Ovary (tissue), 10 donors: ENCODE measurements at places on chromosomes 2 and 18. TPM values are rescaled to one million over a fixed set of nuclear protein-coding genes. Genes with fewer than 3 reads are reported as not detected.

The C2orf66 gene
- not detected for total RNA-seq

- peak overlapping the region; percentile 66 for H3K4me3 ChIP-seq
- H3K27ac ChIP-seq: peak overlapping the region; percentile 72
- H3K4me1 ChIP-seq: peaks cover 3% of the 10 kb centered on the region
- no peaks in the 10 kb centered on the region for H3K36me3 ChIP-seq
- peak; percentile 60 for DNase-seq
- H3K27me3 ChIP-seq: no peaks in the 10 kb centered on the region
Observed at GRCh38 chr18:3453540-3454364, 3.8 kb downstream of the TGIF1 start.

GRCh38 chr2:96175951-96176350 lies 30.7 kb upstream of the DUSP2 start:
- H3K27ac ChIP-seq: no peak overlapping the region
- no peaks in the 10 kb centered on the region for H3K4me1 ChIP-seq
- H3K36me3 ChIP-seq: no peaks in the 10 kb centered on the region
- H3K27me3 ChIP-seq: no peaks in the 10 kb centered on the region
- H3K4me3 ChIP-seq: no peak overlapping the region

DNA sequence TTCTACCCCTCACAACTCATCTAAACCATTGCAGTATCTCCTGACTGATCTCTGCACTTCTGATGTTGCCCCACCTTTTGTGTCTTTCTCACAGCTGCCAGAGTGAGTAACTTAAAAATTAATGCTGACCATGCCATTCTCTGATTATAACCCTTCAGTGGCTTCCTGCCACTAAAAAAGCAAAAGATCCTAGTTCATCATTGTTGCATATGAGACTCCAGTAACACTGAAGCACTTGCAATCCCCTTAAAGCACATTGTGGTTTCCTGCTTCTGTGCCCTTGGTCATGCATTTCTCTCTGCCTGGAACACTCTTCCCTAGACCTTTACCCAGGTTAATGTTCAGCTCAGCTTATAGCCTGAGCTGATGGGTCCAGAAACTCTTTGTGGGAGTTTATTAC lies 95.1 kb upstream of the WDSUB1 start:
- DNase-seq: no peak
- H3K36me3 ChIP-seq: no peaks in the 10 kb centered on the region
- no peaks in the 10 kb centered on the region for H3K4me1 ChIP-seq
- no peaks in the 10 kb centered on the region for H3K27me3 ChIP-seq

DNA sequence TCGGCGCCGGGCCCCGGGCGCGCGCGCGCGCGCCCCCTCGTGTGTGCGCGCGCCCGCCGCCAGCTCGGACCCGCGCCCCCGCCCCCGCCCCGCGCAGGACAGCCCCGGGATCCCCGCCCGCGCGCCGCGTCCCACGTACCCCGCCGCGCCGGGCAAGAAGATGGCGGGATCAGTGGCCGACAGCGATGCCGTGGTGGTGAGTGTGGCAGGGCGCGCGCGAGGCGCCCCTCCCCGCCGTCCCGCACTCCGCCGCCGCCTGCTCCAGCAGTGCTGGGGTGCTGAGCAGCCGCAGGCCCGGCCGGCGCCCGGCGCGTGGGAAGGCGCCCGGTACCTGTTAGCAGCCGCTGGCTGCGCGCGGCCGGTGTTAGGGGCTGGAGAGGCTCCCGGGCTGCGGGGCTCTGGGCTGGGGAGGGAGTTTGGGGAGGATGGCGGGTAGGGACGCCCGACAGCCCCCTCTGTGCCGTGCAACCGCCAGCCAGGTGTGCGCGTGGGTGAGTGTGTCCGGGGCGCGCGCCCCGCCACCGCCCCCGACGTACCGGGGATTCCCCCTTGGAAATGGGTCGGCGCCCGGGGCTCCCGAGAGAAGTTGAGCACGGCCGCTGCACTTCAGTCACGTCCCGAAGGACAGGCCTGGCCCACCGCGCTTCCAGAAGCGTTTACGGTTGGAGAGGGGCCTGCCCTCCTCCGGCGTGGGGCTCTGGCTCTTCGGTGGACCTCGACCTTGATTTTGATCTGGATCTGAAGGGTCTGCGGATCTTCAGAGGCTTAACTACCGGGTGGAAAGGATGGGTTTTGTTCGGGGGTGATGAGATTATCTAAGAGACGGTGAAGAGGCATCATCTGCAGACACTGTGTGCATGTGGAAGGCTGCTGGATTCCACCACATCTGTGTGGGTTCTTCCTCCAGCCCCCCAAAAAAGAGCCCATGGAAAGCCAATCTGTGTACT lies 697 bp downstream of the LGALSL start:
- H3K27me3 ChIP-seq: no peaks in the 10 kb centered on the region
- H3K36me3 ChIP-seq: no peaks in the 10 kb centered on the region
- peaks cover 4% of the 10 kb centered on the region for H3K4me1 ChIP-seq
